ENCODE measurements at places on chromosomes 7 and 10.

GRCh38 chr7:41161041-41161587 is 541.8 kb downstream of the INHBA start:
- DNase-seq: no peak

DNA sequence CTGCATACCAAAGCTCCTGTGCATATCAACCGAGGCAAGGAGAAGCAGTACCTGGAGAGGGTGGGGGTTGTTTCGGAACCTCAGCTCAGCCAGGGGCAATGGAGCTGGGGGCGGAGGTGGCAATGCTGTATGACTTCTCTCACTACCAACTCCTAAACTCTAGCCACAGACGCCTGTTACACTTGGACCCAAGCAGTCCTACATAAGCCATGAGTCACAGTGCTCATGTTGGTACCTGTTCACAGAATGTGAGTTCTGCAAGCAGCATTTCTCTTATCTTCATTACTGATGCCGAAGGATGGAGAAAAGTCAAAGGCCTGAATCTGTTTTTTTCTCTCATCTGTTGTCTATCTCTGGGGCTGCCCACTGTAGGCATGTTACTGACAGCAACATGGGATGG is 3.2 kb upstream of the RAB18 start:
- no peak for DNase-seq

GRCh38 chr7:39528849-39529248 is 37.4 kb upstream of the YAE1 start:
- no peak for DNase-seq

- DNase-seq: no peak
These were observed 226.5 kb downstream of the FANK1 start for GRCh38 chr10:126122881-126123280.

GRCh38 chr10:84845628-84846261 is 517.4 kb downstream of the CCSER2 start:
- peak; percentile 34 for DNase-seq

- no peak for DNase-seq
These were observed 25.0 kb upstream of the PPA1 start for GRCh38 chr10:70258216-70258615.

GRCh38 chr10:571166-571565 is 118.3 kb downstream of the DIP2C start:
- DNase-seq: no peak

GRCh38 chr7:123770378-123770777 is 21.6 kb upstream of the WASL start:
- DNase-seq: peak; percentile 90

DNA sequence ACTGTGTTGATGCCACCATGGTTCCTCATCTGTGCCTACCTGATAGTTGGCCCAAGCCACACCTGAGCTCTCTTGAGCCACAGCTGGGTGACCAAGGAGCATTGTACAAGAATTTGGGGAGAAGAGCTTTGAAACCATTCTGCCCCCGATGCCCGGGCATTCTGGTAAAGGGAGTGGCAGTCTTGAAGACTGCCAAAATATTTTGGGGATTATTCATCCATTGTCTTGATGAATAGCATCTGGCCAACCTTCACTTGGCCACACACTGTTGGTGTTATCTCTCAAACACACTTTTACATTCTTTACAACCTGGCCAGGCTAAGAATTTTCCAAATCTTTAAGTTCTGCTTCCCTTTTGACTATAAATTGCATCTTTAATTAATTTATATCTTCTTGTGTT is 113.1 kb upstream of the PCBD1 start:
- DNase-seq: no peak

GRCh38 chr10:79178614-79179163 is 109.9 kb downstream of the ZMIZ1 start:
- peak; percentile 71 for DNase-seq

- no peak for DNase-seq
These were observed 25.5 kb upstream of the TRIL start for GRCh38 chr7:28983396-28984190.

DNA sequence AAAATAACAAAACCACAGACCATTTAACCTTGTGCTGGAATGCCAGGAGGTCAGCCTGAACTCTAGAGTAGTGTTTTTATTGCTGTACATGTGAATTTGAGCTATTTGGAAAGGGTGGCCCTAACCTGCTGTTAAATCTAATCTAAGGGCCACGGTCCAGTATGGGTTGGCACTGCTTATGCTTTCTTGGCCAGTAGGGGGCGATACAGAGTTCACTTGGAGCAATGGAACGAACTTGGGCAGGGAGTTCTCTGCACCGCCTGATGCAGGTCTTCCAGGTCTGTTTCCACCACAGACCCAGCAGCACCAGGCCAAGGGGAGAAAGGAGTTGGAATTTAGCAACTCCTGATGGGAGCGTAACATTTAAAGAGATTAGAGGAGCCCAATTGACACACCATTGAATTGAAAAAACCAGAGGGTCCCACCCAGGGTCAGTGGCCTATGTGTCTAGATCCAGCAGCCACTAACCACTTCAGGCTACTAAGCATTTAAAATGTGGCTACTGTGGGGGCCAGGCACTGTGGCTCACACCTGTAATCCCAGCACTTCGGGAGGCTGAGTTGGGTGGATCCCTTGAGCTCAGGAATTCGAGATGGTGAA is 75.7 kb upstream of the EFCAB10 start:
- DNase-seq: peak; percentile 70

DNA sequence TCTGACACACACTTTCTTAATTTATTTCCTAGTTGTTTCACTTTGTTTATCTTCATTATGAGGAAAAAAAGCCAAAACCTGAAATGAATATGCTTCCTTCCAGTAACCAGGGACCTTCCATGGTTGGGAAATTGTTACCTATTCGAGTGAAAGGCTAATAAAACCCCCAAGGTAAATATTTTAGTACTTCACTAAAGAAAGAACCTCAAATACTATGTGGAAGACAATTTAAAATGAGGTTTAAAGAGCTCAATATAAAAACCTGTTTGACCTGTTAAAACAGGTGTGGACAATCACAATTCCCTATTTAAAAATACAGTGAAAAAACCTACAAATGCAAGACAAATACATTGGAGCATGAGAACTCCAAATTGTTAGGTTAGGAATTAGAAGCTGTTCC is 192.6 kb downstream of the CFTR start:
- DNase-seq: no peak
